ENCODE measurements at places on chromosomes 5 and 9.
A peak's percentile ranks its signal among the peaks of the same experiment; 100 is the strongest.

DNA sequence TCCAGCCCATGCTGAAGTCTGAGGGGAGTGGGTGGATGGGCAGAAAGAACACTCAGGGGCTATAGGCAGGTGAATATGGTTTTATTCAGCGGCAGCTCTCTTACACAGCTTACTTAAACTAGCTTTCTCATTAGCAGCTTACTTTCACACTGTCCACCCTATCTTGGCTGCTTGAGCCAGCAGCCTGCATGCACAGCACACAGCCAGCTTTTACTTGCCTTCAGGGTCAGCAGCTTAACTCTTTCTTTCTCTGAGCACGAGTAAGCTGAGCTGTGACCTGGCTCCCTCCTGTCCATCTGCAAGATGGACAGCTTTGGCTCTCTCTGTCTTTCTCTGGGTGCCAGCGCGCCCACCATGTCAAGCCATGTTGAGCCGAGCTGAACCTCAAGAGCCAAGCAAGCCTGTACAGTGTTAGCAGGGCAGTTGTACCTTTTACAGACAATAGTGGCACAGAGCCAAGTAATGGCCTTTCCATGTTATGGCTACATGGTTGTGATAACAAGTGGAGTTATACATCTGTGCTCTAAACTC, 1054.9 kb downstream of the PTPRD start:
- DNase-seq: no peak

GRCh38 chr5:453725-454481, 10.9 kb downstream of the EXOC3 start:
- DNase-seq: no peak

DNA sequence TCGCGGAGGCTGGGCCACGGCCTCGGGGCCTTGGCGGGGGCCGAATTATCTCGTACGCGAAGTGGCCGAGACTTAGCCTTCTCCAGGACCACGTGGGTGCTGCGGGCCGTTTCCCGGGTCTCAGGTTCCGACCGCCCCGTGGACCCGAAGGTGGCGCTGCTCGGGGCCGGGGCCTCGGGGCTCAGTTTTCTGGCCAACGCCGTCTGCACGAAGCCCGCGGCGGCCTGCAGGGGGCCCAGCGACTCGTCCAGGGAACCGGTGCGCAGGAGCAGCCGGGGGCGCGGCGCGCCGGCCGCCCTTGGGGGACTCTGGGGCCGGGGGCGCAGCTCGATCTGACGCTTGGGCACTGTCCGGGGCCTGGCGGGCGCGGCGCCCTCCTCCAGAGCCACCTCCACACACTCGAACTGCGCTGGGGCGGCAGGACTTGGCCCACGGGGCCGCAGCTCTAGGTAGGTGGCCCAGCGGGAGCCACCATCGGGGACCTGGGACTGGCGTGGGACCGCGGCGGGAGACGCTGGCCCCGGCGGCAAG, 716 bp downstream of the PROB1 start:
- peak; percentile 63 for DNase-seq

DNA sequence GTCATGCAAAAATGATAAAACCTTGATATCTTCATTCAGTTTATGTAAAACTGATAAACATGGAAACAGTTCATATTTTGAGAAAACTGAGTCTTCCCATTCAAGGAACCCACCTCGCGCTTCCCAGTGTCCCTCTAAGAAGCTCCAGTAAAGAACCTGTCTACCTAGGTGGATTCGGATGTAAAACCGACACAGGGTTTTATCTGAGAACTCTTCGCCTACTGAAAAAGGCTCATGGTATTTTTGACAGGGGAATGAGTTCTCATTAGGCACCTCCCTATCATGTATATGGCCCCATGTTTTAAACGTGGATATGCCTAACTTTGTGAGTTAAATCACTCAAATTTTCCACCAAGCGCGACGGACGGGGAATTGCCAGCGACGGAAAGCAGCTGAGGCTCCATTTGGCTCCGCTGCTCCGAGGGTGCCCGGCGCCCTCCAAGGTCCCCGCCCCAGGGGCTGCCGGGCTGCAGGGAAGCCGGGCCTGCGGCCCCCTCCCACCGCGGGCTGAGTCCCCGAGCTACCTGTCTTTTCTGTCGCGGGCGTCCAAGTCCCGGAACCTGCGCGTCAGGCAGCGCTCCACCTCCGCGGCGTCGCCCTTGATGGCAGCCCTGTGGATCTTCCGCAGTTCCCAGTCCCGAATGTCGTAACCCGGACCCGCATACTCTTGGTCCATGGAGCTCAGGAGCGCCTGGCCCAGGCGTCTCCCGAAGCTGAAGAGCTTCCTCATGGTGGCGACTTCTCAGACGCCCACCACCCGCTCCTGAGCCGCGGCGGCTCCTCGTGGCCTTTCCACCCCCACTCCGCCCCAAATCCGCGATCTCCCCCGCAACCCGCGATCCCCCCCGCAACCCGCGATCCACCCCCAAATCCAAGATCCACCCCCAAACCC, 594 bp downstream of the ANKRD18A start:
- DNase-seq: no peak

DNA sequence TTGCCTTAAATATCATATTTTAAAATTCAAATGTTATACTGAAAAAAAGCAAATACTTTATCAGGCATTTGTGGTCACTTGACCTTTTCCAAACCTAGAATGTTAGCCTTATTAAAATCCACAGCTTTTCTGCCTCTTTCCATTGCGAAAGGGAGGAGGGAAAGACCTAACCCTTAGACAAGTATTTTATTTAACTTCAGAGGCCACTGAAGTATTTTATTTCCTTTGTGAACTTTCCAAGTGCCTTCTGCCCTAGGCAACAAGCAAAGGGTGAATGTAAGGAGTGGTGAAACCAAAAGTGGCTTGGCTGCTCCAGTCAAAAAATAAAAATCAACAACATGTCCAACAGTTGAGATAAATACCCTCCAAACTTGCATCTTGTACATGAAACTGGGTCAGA, 376.1 kb downstream of the EFNA5 start:
- DNase-seq: no peak

DNA sequence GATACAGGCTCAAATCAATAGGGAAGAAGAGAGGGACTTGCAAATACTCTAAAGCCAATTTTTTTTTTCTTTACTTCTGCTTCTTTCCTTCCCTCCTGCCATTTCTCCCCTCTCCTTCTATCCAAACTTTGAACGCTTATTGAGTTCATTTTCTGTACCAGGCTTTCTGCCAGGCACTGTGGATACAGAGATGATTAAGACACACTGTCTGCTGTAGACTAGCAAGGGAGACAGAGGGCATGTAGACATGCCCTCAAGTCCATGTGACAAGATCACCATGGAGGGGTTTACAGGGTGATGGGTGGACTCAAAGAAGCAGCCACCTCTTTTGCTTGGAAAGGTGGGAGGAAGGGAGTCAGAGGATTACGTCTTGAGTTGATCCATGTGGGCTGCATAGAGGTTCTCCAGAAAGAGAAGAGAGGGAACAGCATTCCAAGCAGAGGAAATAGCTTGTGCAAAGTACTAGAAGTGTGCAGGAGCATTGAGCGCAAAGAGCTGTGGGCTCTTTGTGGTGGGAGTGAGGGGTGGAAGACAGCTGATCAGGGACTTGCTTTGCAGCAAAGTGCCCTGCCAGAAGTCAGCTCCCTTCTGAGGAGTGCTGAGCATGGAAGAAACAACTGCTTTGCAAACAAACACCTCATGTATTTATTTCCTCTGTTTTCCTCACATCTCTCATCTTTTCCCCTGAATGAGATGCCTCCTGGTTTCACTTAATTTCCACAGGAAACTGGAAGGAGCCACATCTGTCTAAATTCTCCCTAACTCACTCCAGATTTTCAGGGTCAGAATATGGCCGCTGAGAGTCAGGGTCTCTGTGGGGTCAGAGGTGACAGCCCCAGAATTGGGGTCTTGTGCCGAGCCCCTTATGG, 64.4 kb upstream of the COL15A1 start:
- DNase-seq: no peak

DNA sequence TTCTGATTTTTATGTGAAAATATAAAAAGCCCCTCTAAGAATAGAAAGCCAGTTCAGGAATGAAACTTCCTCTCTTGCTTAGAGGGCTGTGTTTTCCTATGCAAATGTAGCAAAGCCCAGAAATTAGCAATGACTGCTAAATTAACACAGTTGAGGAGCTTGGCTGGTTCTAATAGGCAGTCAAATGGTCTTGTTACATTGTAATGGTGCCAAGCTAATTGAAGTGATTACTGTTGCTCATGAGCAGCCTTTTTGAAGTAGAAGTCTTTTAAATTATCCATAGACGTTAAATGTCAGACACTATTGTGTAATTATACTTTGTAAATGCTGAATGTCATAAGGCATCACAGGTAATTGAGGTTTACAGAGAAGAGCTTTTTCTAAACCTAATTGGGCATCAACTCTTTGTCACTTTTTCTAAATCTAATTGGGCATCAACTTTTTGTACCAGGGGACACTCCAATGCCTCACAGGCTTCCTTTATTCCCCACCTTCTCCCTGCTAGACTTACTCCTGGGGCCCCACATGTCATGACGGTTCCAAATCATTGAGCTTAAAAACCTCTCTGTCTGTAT, 229.1 kb downstream of the PSAT1 start:
- no peak for DNase-seq

GRCh38 chr5:16480821-16481538, 15.4 kb upstream of the ZNF622 start:
- DNase-seq: no peak

DNA sequence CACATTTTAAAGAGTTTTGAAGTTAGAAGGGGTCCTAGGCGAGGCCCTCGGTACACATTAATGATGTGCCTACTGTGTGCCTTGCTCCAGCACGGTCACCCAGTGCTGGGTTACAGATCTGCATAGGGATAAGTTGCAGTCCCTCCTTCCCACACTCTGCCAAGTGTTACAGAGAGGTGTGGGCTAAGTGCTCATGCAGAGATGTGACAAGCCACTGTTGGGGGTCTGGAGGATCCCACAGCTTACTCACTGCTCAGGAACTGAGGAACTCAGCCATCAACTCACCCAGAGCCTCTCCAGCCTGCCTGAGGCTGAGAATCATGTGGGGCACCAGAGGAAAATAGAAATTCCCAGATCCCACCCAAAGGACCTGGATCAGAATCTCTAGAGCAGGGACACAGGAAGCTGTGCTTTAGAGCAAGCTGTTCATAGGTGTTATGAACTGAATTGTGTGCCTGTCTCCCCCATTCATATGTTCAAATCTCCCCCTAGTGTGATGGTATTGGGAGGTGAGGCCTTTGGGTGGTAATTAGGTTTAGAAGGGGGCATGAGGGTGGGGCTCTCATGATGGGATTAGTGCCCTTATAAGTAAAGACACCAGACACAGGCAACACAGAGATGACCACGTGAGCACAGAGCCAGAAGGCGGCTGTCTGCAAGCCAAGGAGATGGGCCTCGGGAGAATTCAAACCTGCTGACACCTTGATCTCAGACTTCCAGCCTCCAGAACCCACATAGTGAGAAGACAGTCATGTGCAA, 164.1 kb downstream of the HSD17B3 start:
- no peak for DNase-seq

- no peak for DNase-seq
Measured at GRCh38 chr5:123095798-123096120, 6.7 kb downstream of the PRDM6 start.

GRCh38 chr9:98687911-98688310, 20.8 kb downstream of the GABBR2 start:
- no peak for DNase-seq

- DNase-seq: no peak
Measured at GRCh38 chr5:125044491-125045282, 298.2 kb upstream of the ZNF608 start.

- DNase-seq: no peak
Measured at GRCh38 chr5:119359737-119360413, 4.1 kb downstream of the TNFAIP8 start.

DNA sequence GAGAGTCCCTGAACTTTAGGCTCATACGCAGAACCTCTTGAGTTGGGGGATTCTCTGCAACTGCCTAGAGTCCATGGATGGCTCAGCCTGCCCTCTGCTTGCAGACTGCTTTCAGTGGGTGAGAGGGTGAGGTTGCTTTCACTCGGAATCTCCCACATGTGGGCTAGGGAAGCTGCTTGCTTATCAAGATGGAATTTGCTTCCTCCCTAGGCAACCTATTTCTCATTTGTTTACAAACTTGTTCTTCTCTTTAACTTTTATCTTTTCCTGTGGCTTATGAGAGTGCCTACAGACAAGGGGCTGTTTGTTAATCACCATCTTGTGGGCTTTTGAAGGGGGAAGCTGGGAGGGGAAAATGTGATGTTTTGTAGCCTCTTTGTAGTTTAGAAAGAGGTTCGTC, 10.0 kb downstream of the TLE4 start:
- DNase-seq: no peak

- no peak for DNase-seq
Measured at GRCh38 chr5:143227301-143227700, 176.2 kb downstream of the NR3C1 start.

DNA sequence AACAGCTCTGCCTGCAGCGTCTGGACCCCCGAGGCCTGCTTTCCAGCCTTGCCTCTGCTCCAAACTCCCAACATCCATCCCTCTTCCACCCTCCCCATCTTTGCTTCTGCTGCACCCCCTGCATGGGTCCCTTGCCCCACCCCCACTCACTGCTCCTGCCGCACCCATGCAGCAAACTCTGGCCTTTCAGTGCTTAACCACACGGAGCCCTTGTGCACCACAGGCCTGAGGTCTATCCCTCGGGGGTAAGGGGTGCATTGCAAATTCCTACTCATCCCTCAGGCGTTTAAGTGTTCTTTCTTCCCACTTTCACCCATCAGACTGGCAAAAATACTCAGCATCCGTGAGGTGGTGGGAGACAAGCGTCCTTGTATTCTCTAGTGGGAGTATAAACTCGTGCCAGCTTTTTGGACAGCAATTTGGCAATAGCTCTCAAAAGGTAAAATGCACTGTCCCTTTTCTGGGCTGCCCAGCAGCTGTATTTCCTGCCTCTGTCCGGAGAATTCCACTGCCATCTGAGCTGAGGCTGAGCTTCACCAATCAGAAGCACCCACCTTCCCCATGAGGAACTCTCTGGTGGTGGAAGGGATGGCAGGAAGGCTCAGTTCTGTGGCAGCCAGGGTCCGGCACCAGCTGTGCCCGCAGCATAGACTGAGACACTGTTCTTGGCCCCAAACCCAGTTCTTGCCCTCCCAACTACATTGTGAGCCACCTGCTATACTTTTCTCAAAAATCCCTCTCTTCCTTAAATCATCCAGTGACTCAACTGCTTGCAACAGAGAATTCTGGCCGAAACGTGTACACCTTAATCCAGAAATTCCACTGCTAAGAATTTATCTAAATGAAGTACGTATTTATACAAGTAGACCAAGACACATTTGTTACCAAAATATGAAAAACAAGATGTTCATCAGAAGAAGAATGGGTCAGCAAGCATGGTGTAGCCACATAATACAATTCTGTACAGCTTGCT, 15.0 kb downstream of the PSMB7 start:
- DNase-seq: no peak

DNA sequence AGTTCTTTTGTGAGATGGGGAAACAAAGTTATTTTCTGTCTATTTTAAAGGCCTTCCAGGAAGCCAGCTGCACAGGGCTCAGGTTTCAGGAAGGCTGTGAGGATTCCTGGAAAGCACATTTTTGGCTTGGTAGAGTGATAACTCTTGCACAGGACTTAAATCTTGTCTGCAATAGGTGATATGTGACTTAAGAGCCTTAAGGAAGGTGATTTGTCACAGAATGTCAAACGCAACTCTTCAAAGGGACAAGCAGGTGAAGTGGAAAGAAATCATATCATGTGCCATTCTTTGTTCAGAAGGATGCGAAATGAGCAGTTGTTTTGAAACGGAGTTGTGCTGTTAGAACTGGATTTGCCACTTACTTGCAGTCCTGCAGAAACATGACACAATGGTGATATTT, 459.3 kb downstream of the MAT2B start:
- no peak for DNase-seq

GRCh38 chr9:4537581-4537980, 47.3 kb downstream of the SLC1A1 start:
- no peak for DNase-seq

Data from GM10248 (cell line).